Frontal cortex (tissue), 4 donors: ENCODE measurements at places on chromosomes 4 and X. TPM values are rescaled to one million over a fixed set of nuclear protein-coding genes. Genes with fewer than 3 reads are reported as not detected.

The GAGE2A gene
- total RNA-seq: not detected

The PRSS12 gene
- 24.9 TPM for total RNA-seq

DNA sequence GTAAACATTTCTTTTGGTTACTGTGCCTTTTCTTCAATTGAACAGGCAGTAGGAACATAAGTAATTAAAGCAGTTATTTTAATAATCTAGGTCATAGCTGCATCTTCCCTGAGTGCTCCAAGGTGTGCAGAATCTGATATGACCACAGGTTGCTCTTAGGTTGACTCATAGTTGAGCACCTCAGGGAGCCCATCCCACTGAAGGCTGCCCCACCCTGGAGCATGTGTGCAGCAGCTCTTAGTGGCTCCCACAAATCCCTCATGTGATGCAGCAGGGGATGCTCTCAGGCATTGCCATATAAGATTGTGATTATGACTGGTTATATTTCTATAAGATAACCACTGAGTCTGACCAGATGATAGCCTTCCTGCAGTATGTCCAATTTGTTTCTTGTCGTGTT lies 72.3 kb downstream of the ZNF518B start:
- DNase-seq: no peak

DNA sequence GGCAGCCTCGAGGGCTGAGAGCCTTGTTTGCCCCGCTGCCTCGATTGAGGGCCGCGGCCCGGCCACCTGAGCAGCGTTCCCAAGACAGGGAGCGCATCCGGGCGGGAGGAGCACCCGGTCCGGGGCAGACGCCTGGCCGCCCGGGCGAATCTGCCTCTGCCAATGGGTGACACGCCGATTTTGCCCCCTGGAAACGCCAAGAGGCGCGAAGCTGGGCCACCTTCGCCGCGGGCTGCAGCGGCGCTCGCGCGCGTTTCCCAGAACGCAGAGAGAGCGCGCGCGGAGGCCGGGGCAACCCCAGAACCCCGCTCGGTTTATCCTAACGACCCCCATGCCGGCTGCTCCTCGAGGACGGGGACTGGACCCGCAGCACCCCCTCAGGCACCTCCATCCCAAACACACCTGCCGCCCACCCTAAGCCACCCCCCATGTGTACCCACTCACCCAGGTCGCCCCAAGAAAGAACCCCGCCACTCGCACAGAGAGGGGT lies 575 bp downstream of the MAP7D2 start:
- no peak for DNase-seq

DNA sequence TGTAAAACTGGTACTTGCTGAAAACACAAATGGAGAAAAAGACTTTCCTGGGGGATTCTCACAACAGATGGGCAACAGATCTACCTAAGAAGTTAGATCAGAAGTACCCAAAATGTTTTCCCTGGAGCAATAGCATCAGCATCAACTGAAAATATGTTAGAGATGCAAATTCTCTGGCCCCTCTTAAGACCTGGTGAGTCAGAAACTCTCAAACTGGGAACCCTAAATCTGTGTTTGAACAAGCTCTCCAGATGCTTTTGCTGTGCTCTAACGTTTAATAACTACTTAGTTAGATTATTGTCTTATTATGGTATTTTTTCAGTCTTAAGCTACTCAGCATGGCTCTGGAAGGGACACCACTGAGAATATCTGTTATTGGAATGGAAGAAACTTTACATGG lies 55.2 kb upstream of the TRPC3 start:
- no peak for DNase-seq

DNA sequence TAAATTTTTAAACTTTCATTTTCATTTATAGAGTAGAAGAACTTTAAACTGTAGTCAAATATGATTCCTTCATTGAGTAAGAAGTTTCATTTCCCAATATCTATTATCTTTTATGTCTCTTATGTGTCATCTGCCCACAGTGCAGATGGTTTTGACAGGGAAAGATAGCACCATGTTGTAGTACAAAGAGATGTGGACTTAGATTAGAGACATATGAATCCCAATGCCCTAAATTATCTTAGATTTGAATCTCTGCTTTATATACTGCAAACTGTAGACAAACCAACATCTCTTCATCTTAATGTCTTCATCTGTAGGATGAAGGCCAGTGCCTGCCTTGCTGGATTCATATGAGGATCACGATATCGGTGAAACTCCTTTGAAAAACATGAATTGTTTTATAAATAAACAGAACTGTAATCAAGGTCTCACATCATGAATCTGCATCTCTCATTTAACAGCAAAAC lies 217.5 kb downstream of the BANK1 start:
- DNase-seq: no peak

GRCh38 chrX:117985241-117985640 lies 131.4 kb downstream of the KLHL13 start:
- no peak for DNase-seq

GRCh38 chrX:67555578-67556203 lies 11.9 kb downstream of the AR start:
- no peak for DNase-seq
